SK-N-MC (cell line): ENCODE measurements at places on chromosomes 1 and 21.
A peak's percentile ranks its signal among the peaks of the same experiment; 100 is the strongest.

- no peak for DNase-seq
Observed at GRCh38 chr1:54546651-54547401, 1.2 kb upstream of the ACOT11 start.

DNA sequence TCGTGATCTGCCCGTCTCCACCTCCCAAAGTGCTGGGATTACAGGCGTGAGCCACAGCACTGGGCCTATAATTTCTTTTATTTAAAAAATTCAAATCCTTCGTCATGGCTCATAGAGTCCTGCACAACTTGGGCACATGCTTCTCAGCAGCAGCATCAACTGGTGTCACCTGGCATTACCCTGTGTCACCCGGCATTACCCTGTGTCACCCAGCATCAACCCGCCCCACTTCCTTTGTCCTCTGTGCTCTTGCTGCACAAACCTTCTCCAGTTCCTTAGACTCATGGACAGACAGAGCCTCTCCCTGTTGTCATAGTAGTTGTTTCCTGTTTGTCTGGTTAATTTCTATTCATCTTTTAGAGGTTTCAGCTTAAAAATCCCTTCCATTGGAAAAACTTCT lies 121.2 kb upstream of the SERBP1 start:
- no peak for DNase-seq

DNA sequence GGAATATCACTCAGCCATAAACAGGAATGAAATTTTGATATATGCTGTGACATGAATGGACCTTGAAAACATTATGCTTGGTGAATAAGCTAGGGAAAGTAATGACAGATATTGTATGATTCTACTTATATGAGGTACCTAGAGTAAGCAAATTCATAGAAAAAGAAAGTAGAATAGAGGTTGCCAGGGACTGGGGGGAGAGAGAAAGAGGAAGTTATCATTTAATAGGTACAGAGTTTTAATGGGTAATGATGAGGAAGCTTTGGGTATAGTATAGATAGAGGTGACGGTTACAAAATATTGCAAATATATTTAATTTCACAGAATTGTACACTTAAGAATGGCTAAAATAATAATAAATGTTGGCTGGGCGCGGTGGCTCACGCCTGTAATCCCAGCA lies 31.2 kb upstream of the ENSA start:
- no peak for DNase-seq

GRCh38 chr1:25472471-25472870 lies 41.8 kb downstream of the MACO1 start:
- no peak for DNase-seq

DNA sequence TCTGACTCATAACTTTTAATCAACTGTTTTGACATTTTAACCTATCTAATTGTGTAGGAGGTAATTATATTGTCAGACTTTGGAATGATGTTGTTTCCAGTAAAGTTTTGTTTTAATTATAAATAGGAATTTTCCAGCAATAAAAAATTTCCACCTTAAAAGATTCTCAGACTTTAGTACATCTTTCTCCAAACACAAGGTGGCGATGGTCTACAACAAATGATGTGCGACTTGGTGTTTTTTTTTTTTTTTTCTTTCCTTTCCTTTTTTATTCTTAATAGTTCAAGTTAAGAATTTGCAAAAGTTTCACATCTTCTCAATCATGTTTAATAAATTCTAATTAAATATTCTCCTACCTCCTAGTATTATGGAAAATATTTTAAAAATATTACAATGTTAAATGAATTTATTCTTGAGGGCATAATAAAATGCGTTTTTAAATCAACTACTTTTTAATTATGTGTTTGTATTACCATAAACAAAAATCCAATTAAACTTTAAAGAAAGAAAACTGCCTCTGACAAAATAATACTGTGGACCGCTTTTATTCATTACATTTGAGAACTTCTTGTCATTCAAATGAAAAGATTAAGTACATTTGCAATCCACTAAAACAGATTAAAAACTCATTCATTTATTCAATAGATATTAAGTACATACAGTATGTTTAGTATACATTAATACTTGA lies 4.4 kb upstream of the ADAMTS1 start:
- no peak for DNase-seq

- no peak for DNase-seq
Observed at GRCh38 chr1:201686714-201687455, 142.1 kb upstream of the IPO9 start.

DNA sequence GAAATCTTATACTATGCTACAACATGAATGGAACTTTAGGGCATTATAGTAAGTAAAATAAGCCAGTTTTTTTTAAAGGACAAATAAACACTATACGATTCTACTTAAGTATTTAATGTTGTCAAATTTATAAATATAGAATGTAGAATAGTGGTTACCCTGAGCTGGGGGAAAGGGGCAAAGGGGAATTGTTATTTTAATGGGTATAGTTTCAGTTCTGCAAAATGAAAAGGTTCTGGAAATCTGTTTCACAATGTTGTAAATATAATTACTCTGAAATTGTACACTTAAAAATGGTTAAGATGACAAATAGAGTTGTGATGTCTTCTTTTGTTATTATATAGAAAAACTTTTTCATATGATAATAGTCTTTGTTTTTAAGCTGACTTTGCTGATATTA lies 366.3 kb downstream of the MRPL39 start:
- DNase-seq, result no peak

DNA sequence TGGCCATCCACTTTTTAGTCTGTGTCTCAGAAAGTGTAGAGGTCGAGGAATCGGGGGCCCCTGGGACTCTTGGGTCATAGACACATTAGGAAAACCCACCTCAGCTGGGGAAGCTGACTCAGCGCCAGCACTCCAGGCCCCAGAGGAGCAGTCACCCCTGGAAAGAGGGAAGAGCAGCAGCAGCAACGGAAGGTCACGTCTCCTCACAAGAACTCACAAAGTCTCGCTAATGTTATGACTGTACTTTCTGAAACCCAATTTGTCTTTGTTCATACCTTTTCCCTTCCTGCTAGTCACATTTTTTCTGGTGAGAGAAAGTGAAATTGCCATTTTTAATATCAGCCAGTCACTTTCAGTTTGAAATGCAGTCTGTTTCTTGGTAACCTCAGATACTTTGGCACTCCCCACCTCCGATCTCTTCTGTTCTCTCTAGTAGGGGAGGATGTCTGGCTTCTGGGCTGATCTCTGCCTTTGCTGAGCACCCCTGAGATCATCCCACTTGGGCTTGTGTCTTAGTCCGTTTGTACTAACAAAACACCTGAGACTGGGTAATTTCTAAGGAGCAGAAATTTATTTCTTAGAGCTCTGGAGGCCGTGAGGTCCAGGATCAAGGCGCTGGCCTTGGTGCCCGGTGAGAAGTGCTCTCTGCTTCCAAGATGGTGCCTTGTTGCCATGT lies 6.0 kb upstream of the NLRP3 start:
- DNase-seq, result no peak

DNA sequence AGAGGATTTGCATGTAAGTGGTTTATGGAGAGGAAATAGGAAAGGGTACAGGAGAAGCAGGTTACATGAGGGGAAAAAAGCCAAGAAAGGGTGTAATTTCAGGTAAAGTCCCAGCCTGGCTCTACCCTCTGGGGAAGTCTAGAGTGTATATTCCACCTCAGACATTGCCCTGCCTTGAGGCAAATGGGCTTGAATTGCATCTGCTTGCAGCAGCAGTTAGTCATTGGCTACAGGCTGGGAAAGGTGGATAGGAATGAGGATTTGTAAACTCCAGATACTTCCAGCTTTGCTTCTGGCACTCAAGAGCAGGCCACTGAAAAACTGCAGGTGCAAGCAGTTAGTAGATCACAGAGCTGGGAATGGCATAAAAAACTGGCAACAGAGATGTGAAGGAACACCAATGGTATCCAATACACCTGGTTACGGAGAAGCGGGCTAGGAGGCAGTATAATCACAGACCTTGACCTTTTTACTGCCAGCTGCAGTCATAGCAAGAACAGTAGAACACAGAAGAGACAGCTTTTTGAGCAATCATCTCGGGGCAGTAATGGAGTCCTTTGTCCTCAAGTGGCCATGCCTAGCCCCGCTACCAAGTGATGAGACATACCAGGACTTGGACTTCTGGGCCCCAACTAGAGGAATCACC lies 226.9 kb upstream of the NRIP1 start:
- DNase-seq, result no peak

GRCh38 chr1:198909973-198910372 lies 271.1 kb downstream of the PTPRC start:
- no peak for DNase-seq

DNA sequence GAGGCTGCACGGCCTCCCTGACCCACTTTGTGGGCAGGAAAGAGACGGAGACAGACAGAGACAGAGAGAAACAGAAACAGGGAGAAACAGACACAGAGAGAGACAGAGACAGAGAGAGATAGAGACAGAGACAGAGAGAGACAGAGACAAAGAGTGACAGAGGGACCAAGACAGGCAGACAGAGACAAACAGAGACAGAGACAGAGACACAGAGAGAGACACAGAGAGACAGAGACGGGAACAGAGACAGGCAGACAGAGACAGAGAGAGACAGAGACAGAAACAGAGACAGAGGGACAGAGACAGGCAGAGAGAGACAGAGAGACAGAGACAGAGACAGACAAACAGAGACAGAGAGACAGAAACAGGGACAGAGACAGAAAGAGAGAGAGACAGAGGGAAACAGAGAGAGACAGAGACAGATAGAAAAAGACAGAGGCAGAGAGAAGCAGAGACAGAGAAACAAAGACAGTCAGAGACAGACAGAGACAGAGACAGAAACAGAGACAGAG lies 3.1 kb downstream of the COL6A1 start:
- no peak for DNase-seq

GRCh38 chr1:181133441-181133951 lies 45.0 kb downstream of the IER5 start:
- DNase-seq, result no peak

GRCh38 chr1:236670060-236670459 lies 16.2 kb upstream of the ACTN2 start:
- DNase-seq, result no peak

DNA sequence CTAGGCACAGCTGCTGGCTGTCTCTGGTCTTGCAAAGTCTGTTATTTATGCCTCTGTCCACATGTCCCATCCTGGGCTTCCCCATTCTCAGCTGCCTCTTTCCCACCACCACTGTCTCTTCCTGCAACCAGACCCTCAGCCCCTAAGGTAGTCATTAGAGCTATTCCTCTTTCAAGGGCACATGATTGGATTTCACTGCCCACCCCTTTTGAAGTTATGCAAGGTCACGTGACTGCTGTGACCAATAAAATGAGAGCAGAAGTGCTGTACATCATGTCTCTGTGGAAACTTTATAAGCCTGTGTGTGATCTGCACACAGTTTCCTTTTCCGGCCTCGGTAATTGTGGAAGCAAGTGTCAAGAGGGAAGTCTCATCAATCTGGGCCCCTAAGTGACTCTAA lies 136.6 kb upstream of the HMGB4 start:
- DNase-seq, result no peak

- DNase-seq, result no peak
Observed at GRCh38 chr1:220176540-220176939, 82.6 kb downstream of the IARS2 start.

DNA sequence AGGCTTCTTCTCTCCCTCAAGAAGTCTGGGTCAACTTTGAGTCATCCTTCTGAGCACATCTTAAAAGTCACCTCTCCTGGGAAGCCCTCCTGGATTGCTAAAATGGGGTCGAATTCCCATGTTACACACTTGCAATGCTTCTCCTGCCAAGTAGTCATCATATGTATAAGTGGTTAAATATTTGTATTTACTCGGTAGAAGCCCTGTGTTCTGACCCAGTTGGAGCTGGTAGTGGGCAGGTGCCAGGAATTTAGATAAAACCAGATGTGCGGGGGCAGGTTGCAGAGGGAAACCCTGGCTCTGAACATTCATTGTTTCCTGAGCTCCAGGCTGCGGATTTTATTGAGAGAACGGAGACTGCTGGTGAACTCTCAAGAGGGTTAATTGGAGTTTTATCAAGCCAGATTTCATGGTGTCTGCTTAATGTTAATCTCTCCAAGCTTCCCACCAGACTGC lies 52.8 kb upstream of the RPL11 start:
- DNase-seq, result peak; percentile 26

- DNase-seq, result no peak
Observed at GRCh38 chr1:31515936-31516335, 60.4 kb upstream of the TINAGL1 start.

DNA sequence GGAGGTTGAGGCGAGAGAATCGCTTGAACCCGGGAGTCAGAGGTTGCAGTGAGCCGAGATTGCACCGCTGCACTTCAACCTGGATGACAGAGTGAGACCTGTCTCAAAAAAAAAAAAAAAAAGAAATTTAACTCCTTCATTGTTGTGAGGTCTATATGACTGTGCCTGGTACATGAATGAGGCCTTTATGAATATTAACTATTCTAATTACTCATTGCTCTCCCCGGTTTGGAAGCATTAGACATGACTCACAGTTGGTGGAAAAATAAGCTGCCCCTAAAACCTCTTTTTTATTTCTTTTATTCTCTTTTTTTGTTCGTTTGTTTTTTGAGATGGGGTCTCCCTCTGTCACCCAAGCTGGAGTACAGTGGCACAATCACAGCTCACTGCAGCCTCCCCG lies 3.3 kb downstream of the NPPB start:
- no peak for DNase-seq

DNA sequence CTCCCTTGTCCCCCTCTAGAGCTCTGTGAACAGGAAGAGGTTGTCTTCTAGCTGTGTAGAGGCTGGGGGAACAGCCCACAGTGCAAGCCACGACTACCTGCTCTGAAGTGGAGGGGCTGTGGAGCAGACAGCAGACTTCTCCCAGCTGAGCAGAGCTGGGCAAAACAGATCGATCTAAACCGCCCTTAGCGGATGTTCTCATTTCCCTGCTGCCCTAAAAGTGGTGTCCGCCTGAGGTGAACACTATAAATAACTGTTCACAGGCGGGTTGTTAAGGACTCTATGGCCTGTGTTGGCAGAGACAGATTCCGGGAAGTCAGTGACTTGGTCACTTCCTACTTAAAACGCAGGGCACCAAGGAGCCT lies 203.2 kb downstream of the RHOU start:
- DNase-seq, result no peak

- DNase-seq, result no peak
Observed at GRCh38 chr1:110914676-110915075, 41.7 kb downstream of the CD53 start.

GRCh38 chr1:201556841-201557571 lies 18.1 kb downstream of the NAV1 start:
- no peak for DNase-seq

GRCh38 chr1:21901473-21901847 lies 35.6 kb downstream of the HSPG2 start:
- DNase-seq, result no peak

- no peak for DNase-seq
Observed at GRCh38 chr1:208242941-208243526, 1.1 kb downstream of the PLXNA2 start.

DNA sequence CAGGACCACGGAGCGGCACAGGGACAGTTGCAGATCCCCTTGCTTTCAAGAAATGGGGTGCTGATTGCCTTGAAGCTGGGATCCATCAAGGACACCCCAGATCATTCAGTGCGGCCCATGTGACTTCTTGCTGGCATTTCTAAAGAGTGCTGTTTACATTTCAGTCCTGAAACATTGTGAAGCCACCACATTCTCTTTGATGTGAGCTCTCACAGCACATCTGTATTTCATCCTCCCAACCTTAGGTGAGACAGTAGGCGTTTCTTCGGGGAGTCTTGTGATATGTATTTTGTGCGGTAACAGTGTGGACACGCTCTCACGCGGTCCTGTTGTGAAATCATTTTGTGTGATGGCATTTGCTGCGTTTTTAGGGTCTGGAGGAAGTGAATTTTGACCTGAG lies 57.2 kb downstream of the CACHD1 start:
- DNase-seq, result no peak
